ENCODE measurements at places on chromosomes 11 and 22.
A peak's percentile ranks its signal among the peaks of the same experiment; 100 is the strongest.

DNA sequence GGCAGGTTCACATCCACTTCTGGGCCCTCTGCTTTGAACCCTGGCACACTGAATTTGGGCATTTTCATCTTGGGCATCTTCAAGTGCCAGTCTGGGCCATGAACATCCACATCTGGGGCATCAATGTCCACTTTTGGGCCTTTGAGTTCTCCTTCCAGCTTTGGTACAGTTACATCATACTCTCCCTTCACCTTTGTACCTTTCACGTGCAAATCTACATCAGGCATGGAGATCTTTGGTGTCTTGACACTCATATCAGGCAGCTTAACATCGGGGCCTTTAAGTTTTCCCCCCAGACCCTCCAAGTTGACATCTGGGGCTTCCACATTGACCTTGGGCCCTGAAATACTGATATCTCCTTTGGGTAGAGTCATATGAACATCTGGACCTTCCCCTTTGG lies 14.5 kb downstream of the AHNAK start:
- no peak for DNase-seq

GRCh38 chr11:73916435-73916834 lies 34.4 kb upstream of the DNAJB13 start:
- no peak for DNase-seq

DNA sequence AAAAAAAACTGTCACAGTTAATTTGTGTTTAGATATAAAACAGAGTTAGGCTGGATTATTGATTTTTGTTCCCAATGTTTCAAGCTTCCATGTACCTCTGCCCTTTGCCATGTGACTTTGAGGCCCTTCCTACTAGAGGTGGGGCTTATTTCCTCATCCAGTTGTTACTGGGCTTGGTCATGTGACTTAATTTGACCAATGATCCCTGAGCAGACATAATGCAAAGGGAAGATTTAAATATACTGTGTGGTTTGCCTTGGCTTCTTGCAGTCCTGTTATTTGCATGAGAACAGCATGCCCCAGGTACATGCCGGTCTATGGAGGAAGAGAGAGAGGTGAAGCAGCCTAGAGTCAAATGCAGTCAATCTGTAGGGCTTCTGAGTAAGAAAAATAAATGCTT lies 347.0 kb downstream of the MIAT start:
- DNase-seq, result no peak

GRCh38 chr11:43979571-43980219 lies 37.3 kb downstream of the C11orf96 start:
- DNase-seq, result no peak

- no peak for DNase-seq
Measured at GRCh38 chr11:16749666-16750065, 11.2 kb downstream of the C11orf58 start.

GRCh38 chr11:126740846-126741245 lies 259.7 kb downstream of the KIRREL3 start:
- DNase-seq, result no peak

GRCh38 chr11:121004206-121004840 lies 19.6 kb upstream of the TBCEL start:
- DNase-seq, result no peak

DNA sequence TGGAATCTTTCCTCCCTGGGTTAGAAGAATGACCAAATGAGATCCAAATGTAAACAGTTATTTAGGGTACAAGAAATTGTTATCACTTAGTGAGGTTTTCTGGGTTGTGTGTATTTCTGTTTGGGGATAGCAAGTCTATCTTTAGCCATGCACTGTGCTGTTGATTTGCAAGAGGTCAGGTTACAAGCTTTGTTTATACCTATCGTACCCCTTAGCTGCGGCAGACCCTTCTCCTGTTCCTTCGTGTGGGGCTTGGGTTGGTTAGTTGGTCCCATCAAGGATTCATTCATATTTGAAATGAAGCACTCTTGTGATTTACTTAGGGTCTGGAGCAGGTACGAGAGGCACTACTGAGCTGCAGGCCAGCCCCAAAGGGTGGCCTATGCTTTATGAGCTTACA lies 72.6 kb downstream of the USP35 start:
- DNase-seq, result no peak

- DNase-seq, result no peak
Measured at GRCh38 chr11:100072131-100072530, 615.0 kb upstream of the ARHGAP42 start.

GRCh38 chr11:113014262-113015097 lies 53.3 kb downstream of the NCAM1 start:
- DNase-seq, result no peak

- DNase-seq, result no peak
Measured at GRCh38 chr11:134666273-134667174, 254.5 kb upstream of the B3GAT1 start.

DNA sequence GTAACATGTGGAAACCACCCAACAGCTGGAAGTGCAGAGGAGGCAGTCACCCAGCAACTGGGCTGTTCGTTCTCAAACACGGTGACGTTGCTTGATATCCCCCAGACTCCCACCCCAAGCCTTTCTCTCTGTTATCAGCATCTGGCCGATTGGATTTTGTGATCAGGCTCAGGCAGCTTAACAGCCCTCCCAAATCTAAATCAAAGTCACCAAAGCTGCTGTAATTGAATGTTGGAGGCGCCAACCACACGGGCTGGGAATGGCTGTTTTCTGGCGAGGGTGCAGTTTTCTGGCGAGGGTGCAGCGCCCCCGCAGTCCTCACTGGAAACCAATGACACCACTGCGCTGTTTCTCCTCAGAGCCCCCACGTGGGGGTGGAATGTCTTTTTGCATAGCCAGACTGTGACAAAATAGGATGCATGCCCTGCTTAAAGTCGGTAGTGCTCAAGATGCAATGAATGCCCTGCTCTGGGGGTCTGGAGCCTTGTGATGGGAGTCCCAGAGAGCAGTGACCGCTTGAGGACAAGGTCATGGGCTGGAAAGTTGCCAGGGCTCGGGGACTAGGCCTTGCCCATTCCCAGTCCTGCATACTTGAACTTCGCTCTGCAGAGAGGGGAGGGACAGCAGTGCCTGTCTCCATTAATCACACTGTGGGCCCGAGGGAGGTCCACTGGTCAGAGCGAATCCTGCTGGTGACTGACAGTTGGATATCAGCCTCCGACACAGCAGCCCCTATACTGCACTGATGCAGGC lies 105.3 kb downstream of the MORC2 start:
- DNase-seq, result no peak

- no peak for DNase-seq
Measured at GRCh38 chr22:48358886-48359612, 1468.6 kb downstream of the BRD1 start.

- no peak for DNase-seq
Measured at GRCh38 chr11:110990311-110990710, 255.2 kb upstream of the POU2AF2 start.

- no peak for DNase-seq
Measured at GRCh38 chr11:123218451-123218850, 23.4 kb upstream of the CLMP start.

GRCh38 chr22:45334068-45334467 lies 24.3 kb downstream of the FAM118A start:
- DNase-seq, result no peak

GRCh38 chr11:94454301-94454700 lies 39.3 kb downstream of the MRE11 start:
- no peak for DNase-seq

- DNase-seq, result no peak
Measured at GRCh38 chr11:83069441-83070043, 2.2 kb downstream of the RAB30 start.

- peak; percentile 20 for DNase-seq
Measured at GRCh38 chr22:30444632-30445437, 19.3 kb downstream of the MTFP1 start.

- no peak for DNase-seq
Measured at GRCh38 chr11:120280600-120281051, 40.7 kb downstream of the POU2F3 start.

DNA sequence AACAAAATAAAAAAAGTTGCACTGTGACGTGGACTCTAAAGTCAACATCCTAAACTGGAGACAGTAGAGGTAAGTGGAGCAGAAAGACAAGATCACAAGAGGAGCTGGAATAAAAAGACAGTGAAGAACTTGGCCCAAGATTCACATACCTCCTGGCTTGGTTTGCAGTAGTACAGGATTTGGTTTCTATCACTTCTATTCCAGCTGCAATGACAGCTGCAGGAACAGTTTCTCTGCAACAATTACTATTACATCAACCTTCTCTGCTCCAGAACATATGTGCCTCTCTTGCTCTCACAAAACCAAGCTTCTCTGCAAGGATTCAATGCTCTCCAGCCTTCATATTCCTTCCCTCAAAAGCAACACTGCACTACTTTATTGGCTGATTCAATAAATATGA lies 7.8 kb upstream of the KDM2A start:
- DNase-seq, result no peak

DNA sequence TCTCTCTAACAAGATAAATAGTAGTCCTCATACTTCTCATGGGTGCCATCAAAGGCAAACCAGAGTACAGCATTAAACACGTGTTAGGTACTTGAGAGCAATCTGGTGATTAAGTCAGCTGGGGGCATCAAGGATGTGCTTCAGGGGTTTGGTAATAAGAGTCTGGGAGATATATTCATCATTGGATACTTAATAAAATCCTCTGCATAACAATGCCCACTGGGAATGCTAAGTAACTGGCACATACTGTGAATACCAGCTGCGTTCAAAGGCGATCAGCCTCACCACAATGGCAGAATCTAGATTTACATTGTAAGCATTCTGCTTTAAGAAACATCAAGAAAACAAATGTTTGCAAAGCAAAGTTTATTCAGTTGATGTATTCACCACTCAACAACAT lies 268.6 kb upstream of the PITPNB start:
- DNase-seq, result no peak

Data from activated T-cell treated with anti-CD3 and anti-CD28 coated beads for 4 hours (primary cell).